ENCODE measurements at places on chromosomes 5 and 9. TPM values are rescaled to one million over a fixed set of nuclear protein-coding genes. Genes with fewer than 3 reads are reported as not detected.

GRCh38 chr5:115284021-115284420, 12.4 kb downstream of the CCDC112 start:
- H3K27me3 ChIP-seq = no peaks in the 10 kb centered on the region
- H3K36me3 ChIP-seq = no peaks in the 10 kb centered on the region
- DNase-seq = no peak
- no peak overlapping the region for H3K27ac ChIP-seq

The ADAMTSL1 gene
- polyA plus RNA-seq = 1.1 TPM

GRCh38 chr5:173981185-173981761, 7.7 kb upstream of the C5orf47 start:
- H3K4me3 ChIP-seq = no peak overlapping the region
- peaks cover 21% of the 10 kb centered on the region for H3K27me3 ChIP-seq
- H3K36me3 ChIP-seq = no peaks in the 10 kb centered on the region
- H3K27ac ChIP-seq = no peak overlapping the region
- no peak for DNase-seq

- H3K27ac ChIP-seq = no peak overlapping the region
- no peaks in the 10 kb centered on the region for H3K4me1 ChIP-seq
- H3K4me3 ChIP-seq = no peak overlapping the region
These were observed 28.5 kb upstream of the PHF24 start for GRCh38 chr9:34929506-34930102.

The C8G gene
- 2.3 TPM for polyA plus RNA-seq

The NLN gene
- polyA plus RNA-seq = 2.0 TPM

DNA sequence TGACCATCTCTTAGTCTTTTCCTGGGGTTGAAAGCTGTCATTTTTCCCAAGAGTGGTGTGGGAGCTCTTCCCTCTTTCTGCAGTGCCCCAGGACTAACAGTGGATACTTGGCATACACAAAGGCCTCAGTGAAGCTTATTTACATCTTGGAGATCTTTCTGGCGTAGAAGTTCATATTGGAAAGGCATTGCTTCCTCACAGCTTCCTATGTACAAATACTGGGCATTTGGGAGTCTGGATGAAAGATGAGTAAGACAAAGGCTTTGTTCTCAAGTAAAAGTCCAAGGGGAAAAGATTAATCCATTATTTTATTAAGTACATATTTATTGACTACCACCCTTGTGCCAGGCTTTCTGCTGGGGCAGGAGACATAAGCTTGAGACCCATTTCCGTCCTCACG, 22.0 kb downstream of the MAP3K1 start:
- H3K27ac ChIP-seq = no peak overlapping the region
- H3K4me1 ChIP-seq = peaks cover 17% of the 10 kb centered on the region
- H3K27me3 ChIP-seq = no peaks in the 10 kb centered on the region
- H3K36me3 ChIP-seq = no peaks in the 10 kb centered on the region
- no peak overlapping the region for H3K4me3 ChIP-seq
- DNase-seq = no peak

The FAM153A gene
- 0.15 TPM for polyA plus RNA-seq

The DNM1 gene
- polyA plus RNA-seq = 4.8 TPM

GRCh38 chr5:52554293-52554692, 233.4 kb upstream of the ITGA1 start:
- no peaks in the 10 kb centered on the region for H3K27me3 ChIP-seq
- H3K36me3 ChIP-seq = no peaks in the 10 kb centered on the region

DNA sequence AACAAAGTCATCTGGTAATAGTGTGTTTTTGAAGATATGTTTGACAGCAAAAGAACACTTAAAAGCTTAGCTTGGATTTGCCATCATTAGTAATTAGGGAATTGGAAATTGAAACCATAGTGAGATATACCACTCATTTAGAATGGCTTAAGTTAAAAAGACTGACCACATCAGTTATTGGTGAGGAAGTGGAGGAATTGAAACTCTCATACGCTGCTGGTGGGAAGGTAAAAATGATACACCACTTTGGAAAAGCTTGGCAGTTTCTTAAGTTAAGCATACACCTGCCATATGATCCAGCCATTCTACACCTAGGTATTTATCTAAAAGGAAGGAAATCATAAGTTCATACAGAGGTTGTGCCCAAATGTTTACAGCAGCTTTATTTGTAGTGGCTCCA, 213.2 kb downstream of the TRIO start:
- no peaks in the 10 kb centered on the region for H3K27me3 ChIP-seq
- no peak overlapping the region for H3K27ac ChIP-seq
- no peak for DNase-seq
- H3K4me3 ChIP-seq = no peak overlapping the region
- no peaks in the 10 kb centered on the region for H3K4me1 ChIP-seq

Measured in stomach (tissue), 19 donors.